Activated CD4-positive, alpha-beta T cell treated with anti-CD3 and anti-CD28 coated beads, Interleukin-2, amount 50 U/mL, for 1 hour (primary cell): ENCODE measurements at places on chromosomes 1 and 21.
A peak's percentile ranks its signal among the peaks of the same experiment; 100 is the strongest.

- no peak for DNase-seq
These were observed 27.3 kb upstream of the GLIS1 start for GRCh38 chr1:53766194-53766742.

- no peak for DNase-seq
These were observed 39.0 kb upstream of the SAMSN1 start for GRCh38 chr21:14585122-14585521.

DNA sequence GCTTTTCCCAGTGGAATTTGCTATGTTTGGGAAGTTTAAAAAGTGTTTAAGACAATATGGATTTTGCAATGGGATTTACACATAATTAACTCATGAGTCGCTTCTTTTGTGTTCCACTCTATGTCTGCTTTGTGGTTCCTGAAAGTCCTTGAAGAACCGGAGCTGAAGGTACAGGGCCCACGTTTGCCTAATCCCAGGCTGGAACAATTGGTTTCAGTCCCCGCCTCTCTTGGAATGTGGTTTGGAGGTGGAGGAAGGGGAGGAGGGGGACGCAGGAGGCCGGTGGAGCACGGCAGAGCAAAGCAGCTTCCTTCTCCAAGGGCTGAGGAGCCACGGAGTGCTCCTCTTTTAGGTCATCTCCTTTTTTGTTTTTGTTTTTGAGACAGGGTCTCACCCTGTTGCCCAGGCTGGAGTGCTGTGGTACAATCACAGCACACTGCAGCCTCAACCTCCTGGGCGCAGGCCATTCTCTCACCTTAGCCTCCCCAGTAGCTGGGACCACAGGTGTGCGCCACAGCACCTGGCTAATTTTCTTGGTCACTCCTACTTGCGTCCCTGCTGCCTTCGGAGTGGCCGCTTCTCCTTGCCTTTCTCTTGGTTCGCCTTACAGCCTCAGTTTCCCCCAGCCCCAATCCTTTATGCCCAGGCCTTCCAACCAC lies 129.5 kb upstream of the ERRFI1 start:
- no peak for DNase-seq

DNA sequence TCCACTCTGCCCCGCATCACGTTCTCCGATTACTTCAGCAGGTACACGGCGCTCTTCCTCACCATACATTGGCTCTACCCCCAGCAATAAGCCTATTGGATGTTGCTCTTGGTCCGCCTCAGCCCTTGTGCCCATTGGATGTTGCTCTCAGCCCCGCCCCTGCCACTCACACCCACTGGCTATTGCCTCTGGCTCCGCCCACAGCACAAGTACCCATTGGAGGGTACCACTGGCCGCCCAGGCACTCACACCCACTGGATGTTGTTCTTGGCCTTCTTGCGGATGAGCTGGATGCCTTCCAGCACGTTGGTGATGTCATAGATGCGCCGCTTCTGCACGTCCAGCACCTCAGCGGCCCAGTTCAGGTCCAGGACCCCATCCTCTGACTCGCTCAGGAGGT lies 9.4 kb downstream of the E2F2 start:
- DNase-seq: no peak

- DNase-seq: no peak
These were observed 813.4 kb downstream of the ADGRL2 start for GRCh38 chr1:82614090-82614489.

- no peak for DNase-seq
These were observed 94.1 kb downstream of the ERG start for GRCh38 chr21:38404177-38404576.

DNA sequence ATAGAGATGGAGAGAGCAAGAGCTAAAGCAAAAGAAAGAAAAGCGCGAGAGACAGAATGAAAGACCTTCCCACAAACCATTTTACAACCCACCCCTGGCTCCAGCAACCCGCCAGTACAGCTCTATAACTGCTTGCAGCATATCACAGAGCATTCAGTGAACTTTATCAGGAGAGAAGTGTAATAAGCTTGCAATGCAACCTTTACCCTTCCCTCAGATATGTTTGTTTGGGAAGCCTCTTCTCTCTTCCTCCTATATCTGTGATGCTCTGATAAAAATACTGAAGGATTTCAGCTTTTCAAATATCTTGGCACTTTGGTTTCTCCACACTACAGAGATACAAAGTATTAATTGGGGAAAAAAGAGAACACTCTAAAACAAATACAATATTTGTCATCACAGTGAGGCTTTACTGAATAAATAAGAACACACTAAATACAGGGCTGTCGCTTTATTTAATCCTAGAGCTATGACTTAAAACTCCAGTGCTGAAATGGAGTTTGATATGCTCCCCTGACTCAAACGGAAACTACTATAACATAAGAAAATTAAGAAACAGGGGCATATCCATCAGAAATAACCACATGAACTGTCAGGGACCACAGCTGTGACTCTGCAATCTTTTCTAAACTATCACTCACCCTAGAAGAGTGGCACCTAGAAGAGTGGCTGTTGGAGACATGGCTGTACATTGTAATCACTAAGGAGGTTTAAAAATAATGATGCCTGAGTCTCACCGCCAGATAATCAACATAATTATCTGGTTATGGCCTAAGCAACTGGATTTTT lies 6.7 kb downstream of the CRP start:
- no peak for DNase-seq

GRCh38 chr1:64136296-64136695 lies 67.1 kb upstream of the UBE2U start:
- DNase-seq: no peak

GRCh38 chr1:244964112-244964971 lies 100.0 kb upstream of the HNRNPU start:
- peak; percentile 5 for DNase-seq

DNA sequence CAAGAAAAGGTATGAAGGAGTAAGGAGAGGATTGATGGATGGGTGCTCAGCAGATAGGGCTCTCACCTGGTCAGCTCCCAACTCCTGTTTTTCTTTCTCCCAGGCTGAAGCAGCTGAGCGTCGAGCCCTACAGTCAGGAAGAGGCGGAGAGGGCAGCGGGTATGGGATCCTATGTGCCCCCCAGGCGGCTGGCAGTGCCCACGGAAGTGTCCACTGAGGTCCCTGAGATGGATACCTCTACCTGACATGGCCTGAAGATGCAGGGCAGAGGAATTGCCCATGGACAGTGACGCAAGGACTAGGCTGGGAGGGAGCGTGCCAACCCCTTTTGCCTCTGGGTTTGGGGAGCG lies 739 bp downstream of the ZNF593 start:
- DNase-seq: no peak

DNA sequence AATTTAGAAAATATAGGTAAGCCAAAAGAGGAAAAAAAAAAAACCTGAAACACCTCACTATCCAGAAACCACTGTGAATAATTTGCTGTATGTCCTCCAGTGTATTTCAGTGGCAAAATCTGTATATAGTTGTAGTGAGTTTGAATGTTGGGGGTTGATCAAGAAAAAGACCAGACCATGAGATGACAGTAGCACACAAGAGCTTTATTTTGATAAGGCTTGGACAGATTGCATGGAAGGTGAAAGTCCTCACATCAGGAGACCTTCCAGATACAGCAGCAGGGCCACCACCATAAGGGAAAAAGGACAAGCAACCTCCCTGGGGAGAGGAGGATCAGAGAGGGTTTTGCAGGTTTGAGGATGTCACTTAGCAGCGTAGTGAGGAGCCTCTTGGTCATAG lies 16.2 kb upstream of the C1orf115 start:
- no peak for DNase-seq

- DNase-seq: no peak
These were observed 1342.7 kb upstream of the ADGRL4 start for GRCh38 chr1:80349218-80349617.

- DNase-seq: no peak
These were observed 20.2 kb upstream of the RALGPS2 start for GRCh38 chr1:178704833-178705232.

DNA sequence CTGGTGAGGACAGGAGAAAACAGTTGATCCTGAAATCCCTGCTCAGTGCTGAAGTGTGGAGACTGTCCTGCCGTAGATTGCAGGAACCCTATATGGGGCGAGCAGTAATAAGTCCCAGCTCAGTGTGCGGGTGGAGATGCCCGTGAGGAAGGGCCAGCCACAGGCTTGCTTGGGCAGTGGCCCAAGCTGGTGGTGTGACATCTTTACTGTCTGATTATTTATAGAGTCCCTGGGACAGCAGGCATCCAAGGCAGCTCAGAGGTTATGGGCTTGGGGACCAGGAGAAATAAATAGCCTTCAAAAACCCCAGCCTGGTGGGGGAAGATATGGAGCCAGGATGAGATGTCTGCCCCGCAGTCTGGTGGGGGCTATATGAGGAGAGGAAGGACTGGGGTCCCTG lies 170.7 kb upstream of the POU3F1 start:
- no peak for DNase-seq

DNA sequence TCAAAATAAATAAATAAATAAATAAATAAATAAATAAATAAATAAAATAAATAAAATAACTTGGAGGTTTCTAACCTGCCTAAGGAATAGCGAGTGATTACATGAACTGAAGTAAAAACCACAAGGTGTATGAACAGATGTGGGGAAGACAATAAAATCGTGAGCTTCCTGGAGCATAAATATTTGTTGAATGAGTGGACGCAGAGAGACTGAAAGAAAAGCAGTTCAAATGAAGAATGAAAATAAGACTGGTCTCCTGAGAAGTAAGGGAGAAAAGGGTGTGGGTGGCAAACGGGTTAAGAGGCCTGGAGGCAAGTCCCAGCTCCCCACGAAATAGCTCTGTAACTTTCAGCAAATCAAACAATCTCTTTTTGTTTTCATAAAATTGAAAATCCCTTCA lies 33.6 kb downstream of the CHML start:
- DNase-seq: no peak

GRCh38 chr1:231387770-231388669 lies 34.1 kb downstream of the EGLN1 start:
- no peak for DNase-seq

DNA sequence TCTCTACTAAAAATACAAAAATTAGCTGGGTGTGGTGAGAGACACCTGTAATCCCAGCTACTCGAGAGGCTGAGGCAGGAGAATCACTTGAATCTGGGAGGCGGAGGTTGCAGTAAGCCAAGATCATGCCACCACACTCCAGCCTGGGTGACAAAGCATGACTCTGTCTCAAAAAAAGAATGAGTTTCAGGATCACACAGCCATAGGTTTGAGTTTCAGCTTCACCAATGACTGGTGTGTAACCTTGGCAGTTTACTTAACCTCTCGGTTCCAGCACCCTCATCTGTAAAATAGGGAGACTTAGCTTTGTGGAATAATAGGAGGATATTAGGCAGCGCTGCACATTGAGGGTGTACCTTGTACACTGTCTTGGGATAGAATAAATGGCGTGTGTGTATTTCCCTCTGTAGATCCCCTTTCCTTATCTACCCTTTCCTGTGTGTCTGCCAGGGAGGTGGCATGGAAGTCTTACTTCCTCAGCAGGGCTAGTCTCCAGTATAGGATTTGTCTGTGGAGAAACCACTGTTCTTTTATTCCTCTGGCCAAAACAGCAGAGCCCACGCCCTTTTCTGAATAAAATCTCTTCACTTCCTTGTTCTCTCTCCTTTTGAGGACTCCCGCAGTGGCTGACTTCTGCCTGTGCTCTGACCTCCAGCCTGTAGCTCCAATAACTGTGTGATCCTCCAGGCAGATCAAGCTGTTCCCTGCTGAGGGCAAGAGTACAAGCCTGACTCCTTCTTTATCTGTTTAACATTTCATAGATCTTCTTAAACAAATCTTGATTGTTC lies 90.4 kb downstream of the HHAT start:
- DNase-seq: no peak

- DNase-seq: no peak
These were observed 6.4 kb downstream of the IL6R start for GRCh38 chr1:154411525-154411924.

DNA sequence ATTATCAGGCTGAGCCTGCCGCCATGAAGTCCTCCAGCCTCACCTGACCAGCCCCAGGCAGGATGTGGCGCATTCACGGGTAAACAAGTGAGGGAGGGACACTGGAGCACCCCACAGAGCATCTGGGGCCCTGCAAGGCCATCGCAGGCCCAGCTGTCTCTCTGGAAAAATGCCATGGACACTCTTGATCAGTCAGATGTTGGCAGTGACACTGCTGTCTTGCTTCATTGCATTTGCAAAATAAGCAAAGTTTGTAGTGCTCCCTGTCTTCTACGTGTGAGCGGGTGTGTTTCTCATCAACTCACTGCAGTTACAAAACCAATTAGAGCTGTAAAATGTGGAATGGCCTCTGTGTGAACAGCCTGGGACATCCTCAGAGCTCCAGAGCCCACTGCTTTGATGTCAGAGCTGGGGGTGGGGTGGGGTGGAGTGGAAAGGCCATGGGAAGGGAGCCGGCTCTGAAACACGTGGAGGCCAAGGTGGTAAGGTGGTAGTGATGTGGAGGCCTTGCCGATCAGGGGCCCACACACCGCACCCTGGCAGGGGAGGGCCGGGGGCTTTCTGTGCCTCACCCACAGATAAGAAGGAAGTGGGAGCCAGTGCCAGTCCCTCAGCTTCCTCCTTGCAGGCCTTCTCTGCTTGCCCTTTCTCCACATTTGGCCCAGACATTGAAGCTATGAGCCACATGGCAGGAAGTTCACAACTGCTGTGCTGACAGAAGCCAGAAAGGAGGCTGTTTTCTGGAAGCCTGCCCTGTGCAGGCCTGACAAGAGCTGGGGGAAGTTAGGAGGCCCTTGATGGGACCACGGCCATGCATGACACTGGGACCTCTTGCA lies 254.9 kb downstream of the RHOU start:
- DNase-seq: no peak

- no peak for DNase-seq
These were observed 1.2 kb downstream of the LURAP1 start for GRCh38 chr1:46204406-46204742.

- no peak for DNase-seq
These were observed 1568.3 kb downstream of the AMY1C start for GRCh38 chr1:105317976-105318375.

DNA sequence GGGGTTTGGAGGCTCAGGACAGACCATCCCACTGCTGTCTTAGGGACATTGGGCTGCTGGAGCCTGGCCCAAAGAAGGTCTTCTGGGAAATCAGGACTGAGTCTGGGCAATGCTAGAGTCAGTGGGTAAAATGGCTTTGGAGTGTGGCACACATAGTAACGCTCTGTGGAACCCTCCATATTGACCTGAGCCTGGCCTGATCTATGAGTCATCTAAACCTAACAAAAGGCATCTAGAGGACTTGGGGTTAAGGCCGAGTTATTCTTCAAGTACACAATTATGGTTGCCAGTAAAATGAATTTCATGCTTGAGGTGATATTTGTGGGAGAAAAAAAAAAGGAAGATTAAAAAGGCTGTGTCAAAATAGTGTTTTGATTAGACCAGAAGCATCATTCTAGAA lies 77.7 kb downstream of the ST6GALNAC5 start:
- DNase-seq: no peak

DNA sequence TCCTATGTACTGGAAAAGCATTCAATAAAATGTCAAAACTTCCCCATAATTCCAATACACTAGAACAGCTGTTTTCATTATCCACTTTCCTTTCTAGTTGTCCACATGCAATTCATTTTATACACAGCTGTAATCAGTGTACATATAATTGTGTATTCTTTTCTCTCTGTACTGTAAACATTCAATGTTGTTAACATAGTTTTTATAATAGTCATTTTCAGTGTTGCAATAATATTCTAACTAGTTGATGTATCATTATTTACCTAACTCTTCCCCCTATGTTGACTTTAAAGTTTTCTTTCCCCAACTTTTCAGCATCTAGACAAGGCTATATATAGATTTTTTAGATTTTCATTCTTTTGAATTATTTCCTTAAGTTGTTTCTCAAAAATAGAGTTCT lies 44.4 kb downstream of the DIPK1A start:
- DNase-seq: no peak
